ENCODE measurements at places on chromosomes 7 and 10. TPM values are rescaled to one million over a fixed set of nuclear protein-coding genes. Genes with fewer than 3 reads are reported as not detected.

Gene LRRC17
- 103 TPM for polyA plus RNA-seq

Gene EPDR1
- 21.5 TPM for polyA plus RNA-seq

Gene TNRC18
- 19.7 TPM for polyA plus RNA-seq

Gene HOGA1
- 0.79 TPM for polyA plus RNA-seq

Gene RNF133
- 0.10 TPM for polyA plus RNA-seq

Gene OR2A42
- 0.02 TPM for polyA plus RNA-seq

Gene NCF1
- not detected for polyA plus RNA-seq

Gene NEUROG3
- not detected for polyA plus RNA-seq

Gene FRMD4A
- polyA plus RNA-seq, result 63.6 TPM

Gene KLF14
- polyA plus RNA-seq, result 0.27 TPM

Gene RET
- 0.28 TPM for polyA plus RNA-seq

Gene KRIT1
- polyA plus RNA-seq, result 37.9 TPM
